ENCODE measurements at places on chromosomes 2 and 18.

DNA sequence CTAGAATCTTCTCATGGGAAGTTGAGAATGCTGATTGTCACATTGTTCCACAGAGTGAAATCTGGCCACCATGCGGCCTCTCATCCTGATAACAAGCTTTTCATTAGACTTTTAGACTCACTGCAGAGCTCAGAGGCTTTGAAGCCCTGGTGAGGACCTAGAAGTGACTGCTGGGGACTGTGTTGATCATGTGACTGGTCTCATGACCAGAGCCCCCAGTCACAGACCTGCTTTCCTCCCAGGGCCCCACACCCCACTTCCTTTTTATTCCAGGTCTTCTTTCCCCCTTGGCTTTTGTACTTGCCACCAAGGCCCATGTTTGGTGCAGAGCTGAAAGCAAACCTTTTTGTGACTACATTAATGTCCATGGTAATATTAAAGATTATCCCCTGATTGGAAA is 45.2 kb downstream of the PRKCE start:
- no peak overlapping the region for H3K27ac ChIP-seq
- H3K4me1 ChIP-seq = peaks cover 29% of the 10 kb centered on the region
- DNase-seq = no peak

GRCh38 chr2:163649080-163649479 is 86.7 kb downstream of the FIGN start:
- DNase-seq = peak; percentile 41
- no peak overlapping the region for H3K4me3 ChIP-seq
- no peaks in the 10 kb centered on the region for H3K36me3 ChIP-seq
- no peak overlapping the region for H3K27ac ChIP-seq
- no peaks in the 10 kb centered on the region for H3K4me1 ChIP-seq

GRCh38 chr2:217283460-217283859 is 423.6 kb upstream of the TNP1 start:
- H3K27ac ChIP-seq = no peak overlapping the region
- no peaks in the 10 kb centered on the region for H3K36me3 ChIP-seq
- no peaks in the 10 kb centered on the region for H3K27me3 ChIP-seq
- H3K4me1 ChIP-seq = peaks cover 47% of the 10 kb centered on the region

DNA sequence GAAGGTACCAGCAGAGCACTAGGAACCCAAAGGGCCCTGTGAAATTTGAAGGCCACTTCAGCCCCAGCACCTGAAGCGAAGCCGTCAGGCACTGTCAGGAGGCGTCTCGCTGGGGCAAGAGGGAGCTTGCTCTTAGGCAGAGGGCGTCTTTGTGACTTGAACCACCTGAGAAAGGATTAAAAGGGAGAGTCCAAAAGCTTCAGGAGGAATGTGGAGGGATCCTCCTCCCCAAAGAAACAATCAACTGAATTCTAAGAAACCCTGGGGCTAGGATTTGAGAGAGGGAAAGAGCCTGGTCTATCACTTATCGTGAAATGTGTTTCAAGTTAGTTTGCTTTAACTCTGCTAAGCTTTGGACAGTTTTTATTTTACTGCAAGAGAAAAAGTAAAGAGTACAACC is 324.9 kb upstream of the SOX11 start:
- no peaks in the 10 kb centered on the region for H3K36me3 ChIP-seq
- H3K27ac ChIP-seq = no peak overlapping the region

- H3K4me3 ChIP-seq = no peak overlapping the region
- no peak overlapping the region for H3K27ac ChIP-seq
- no peaks in the 10 kb centered on the region for H3K36me3 ChIP-seq
- DNase-seq = no peak
These were observed 589 bp upstream of the SGPP2 start for GRCh38 chr2:222423632-222424275.

- H3K4me3 ChIP-seq = no peak overlapping the region
- H3K4me1 ChIP-seq = no peaks in the 10 kb centered on the region
- no peaks in the 10 kb centered on the region for H3K36me3 ChIP-seq
These were observed 68.9 kb upstream of the FZD7 start for GRCh38 chr2:201964631-201965206.

DNA sequence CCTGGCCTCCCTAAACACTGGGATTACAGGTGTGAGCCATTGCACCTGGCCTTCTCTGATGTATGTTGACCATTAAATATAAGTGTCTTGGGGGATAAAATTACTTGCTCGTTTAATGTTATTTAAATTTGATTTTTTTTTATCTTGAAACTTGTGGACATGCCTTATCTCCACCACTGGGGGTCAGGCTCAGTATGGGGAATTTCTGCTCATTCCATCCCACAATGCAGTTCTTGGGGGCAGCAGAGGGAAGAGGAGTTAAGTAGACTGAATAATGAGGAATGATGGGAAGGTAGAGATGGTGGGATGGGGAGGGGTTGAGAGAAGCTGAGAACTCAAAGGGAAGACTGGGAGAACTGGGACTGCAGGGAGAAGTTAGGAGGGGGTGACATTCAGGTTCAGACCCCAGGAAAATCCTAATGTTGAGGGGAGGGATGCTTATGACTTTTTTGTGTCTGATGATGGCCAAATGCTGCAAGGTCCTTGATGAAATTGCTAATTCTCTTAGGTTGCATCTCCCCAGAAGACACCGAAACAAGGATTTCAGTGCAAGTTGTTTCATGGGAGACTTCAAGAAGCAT is 174.2 kb downstream of the MIB1 start:
- no peak overlapping the region for H3K4me3 ChIP-seq
- DNase-seq = peak; percentile 70
- H3K4me1 ChIP-seq = no peaks in the 10 kb centered on the region
- H3K27ac ChIP-seq = no peak overlapping the region
- H3K27me3 ChIP-seq = peaks cover 25% of the 10 kb centered on the region

DNA sequence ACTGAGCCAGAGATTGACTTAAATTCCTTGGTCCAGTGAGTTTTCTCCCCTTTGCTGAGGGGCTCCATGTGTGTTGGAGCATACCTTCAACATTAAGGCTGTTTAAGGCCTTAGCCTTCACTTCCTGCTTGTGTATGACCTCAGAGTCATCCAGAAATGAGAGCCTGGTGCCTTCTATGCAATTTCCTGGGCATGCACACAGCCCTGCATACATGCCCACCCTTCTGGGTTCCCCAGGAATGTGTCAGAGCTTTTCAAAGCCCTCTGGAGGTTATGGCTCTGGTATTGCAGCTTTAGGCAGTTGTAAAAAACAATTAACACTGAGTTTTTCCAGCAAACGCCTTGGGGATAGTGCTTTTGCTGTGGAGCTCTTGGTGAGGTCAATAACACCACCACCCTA is 16.7 kb downstream of the IL1R1 start:
- H3K27ac ChIP-seq = peak overlapping the region; percentile 45
- H3K27me3 ChIP-seq = no peaks in the 10 kb centered on the region
- peak; percentile 61 for DNase-seq
- no peak overlapping the region for H3K4me3 ChIP-seq
- peaks cover 75% of the 10 kb centered on the region for H3K36me3 ChIP-seq

GRCh38 chr18:12155996-12156395 is 62.4 kb downstream of the ANKRD62 start:
- H3K4me3 ChIP-seq = no peak overlapping the region
- H3K27ac ChIP-seq = no peak overlapping the region
- H3K36me3 ChIP-seq = no peaks in the 10 kb centered on the region
- peak; percentile 5 for DNase-seq
- no peaks in the 10 kb centered on the region for H3K27me3 ChIP-seq

DNA sequence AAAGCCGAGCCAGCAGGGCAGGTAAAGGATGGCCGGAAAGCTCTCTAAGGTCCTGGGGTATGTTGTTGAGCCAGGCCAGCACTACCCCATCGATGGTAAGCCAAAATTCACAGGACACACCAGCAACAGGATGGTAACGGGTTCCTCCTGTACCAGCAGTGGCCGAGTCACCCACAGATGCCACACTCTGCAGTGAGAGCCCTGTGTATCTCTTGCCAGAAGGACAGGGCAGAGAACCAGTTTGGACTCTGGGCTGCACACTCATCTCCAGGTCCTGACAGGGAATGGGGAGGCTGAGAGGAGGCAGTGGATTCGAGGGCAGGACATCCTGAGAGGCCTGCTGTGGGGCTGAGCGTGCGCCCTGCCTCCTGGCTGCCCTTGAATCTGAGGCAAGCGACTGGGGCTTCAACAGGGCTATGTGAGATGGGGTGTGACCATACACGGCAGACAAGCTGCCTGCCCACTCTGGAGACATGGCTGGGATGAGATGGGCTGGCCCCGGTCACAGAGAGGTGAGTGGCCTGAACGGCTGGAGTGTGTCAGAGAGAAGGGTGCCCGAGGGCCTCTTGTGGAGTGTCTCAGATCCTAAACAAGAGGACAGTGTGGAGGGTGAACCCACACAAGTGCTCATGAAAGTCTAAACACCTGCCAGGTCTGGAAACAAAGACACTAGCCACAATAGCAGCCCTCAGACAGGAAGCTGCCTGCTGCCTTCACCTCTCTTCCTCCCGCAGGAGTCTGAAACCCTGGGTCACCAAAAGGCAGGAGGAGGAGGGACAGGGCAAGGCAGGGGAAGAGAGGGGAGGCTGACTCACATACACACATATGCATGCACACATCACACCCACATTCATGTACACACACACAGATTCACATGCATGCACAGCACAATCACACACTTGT is 182.3 kb downstream of the LOXHD1 start:
- no peak for DNase-seq
- peaks cover 4% of the 10 kb centered on the region for H3K27me3 ChIP-seq
- H3K4me1 ChIP-seq = no peaks in the 10 kb centered on the region
- no peak overlapping the region for H3K27ac ChIP-seq

DNA sequence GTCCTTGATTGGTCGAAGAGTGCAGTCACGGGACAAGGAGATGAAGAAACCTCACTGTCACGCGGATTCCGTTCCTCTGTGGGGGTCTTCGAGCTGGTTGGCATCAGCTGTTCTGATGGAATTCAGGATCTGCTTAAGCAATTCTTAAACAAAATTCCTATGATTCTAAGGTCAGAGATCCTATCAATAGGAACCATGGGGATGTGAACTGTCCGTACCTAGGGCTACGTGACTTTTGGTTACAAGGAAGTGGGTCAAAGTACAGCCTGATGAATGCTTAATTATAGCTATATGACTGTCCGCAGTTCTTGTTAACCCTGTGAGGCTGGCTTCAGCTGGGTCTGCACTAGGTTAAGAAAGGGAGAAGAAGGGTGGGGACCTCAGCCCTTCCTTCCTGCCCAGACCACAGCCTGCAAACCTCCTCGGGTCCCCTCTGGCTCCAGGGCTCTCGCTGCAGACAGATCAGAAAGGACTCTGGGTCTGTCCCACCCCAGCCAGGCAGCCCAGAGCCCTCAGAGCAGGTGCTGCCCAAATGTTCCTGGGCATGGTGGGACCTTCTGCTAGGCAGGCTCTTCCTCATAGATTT is 44.2 kb upstream of the TAF1B start:
- peaks cover 37% of the 10 kb centered on the region for H3K4me1 ChIP-seq
- H3K36me3 ChIP-seq = no peaks in the 10 kb centered on the region
- H3K27me3 ChIP-seq = no peaks in the 10 kb centered on the region
- H3K4me3 ChIP-seq = no peak overlapping the region
- no peak for DNase-seq

- peaks cover 100% of the 10 kb centered on the region for H3K27me3 ChIP-seq
- H3K36me3 ChIP-seq = no peaks in the 10 kb centered on the region
- H3K4me1 ChIP-seq = 0 out of 2 replicates have a peak, but pooled peaks cover 9% of the 10 kb centered on the region
- DNase-seq = peak; percentile 75
- peak within 1 kb of the TSS; percentile 60 for H3K4me3 ChIP-seq
These were observed at the start of gene GBX2 for GRCh38 chr2:236168110-236169080. Gene GBX2 (minus strand): TSS chr2:236168386. CDS start chr2:236167971, 415 bp downstream.

GRCh38 chr2:228654707-228655106 is 473.2 kb upstream of the SPHKAP start:
- no peaks in the 10 kb centered on the region for H3K36me3 ChIP-seq
- H3K27me3 ChIP-seq = no peaks in the 10 kb centered on the region
- H3K4me1 ChIP-seq = peaks cover 10% of the 10 kb centered on the region
- no peak for DNase-seq

All from GM23248 (cell line).